Choroid plexus epithelial cell (primary cell): ENCODE measurements at places on chromosomes 5 and 9.
A peak's percentile ranks its signal among the peaks of the same experiment; 100 is the strongest.

GRCh38 chr5:116651653-116652052 lies 77.0 kb upstream of the SEMA6A start:
- no peak for DNase-seq

- peak; percentile 95 for DNase-seq
Measured at GRCh38 chr5:96626956-96627355, 35.2 kb upstream of the CAST start.

GRCh38 chr5:42953041-42953440 lies 87.1 kb downstream of the ANXA2R start:
- peak; percentile 41 for DNase-seq

GRCh38 chr5:171945066-171945465 lies 61.4 kb downstream of the FBXW11 start:
- peak; percentile 63 for DNase-seq

GRCh38 chr9:113756476-113757192 lies 119.5 kb upstream of the ZNF618 start:
- DNase-seq, result peak; percentile 18

- no peak for DNase-seq
Measured at GRCh38 chr9:89915187-89915586, 310.4 kb downstream of the GADD45G start.

DNA sequence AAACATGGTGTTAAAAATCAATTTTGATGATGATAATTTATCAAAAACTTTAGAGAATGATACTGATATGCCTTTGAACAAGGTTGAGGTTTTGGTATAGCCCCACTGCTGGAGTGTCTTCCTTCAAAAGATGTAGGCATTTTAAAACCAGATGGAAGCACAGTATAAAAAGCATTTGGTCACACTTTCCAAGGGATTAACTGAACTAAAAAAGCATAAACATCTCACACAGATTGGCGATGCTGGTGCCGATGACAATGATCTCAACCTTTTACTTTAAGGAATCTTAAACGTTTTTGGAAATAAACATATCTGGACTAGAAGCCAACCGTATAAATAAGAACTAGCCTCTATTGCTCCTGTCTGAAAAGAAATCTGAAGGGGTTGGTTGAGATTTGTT lies 488.4 kb downstream of the ENC1 start:
- no peak for DNase-seq

GRCh38 chr9:106860721-106861639 lies 2.0 kb upstream of the ZNF462 start:
- DNase-seq, result peak; percentile 46

- peak; percentile 24 for DNase-seq
Measured at GRCh38 chr9:20619487-20620200, 2.7 kb downstream of the MLLT3 start.

DNA sequence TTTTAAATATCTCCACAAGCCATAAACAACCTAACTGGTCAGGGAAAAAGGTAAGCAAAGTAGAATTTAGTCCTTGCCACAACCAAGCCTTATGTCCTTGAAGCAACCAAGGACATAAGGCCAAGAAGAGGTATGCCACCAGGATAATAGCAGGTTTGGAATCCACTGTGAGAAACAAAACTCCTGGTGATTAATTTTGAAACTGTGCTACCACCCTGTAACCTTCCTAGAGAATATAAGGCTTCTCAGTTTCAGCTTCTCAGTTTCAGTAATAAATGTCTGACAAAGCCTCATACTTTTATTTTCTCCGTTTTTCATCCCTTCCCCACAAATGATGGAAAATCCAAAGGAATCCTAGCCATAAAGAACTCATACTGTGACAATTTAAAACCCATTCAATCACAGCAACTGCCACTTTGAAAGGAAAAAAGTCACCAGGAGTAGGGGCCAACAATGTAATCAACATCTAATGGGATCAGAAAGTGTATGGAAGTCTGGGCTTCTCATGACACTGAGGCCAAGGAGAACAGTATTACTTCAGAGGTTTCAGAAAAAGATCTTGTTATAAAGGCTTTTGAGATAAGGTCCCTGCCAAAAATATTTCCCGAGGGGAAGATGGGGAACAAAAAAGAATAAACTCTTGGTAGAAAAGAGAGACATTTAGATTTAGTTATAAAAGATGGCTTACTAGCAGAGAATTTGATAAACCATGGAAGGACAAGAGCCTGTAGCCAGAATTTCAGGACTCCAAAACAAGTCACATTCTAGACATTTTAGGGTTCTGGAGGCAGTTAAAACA lies 189.2 kb downstream of the TSSK1B start:
- DNase-seq, result no peak

DNA sequence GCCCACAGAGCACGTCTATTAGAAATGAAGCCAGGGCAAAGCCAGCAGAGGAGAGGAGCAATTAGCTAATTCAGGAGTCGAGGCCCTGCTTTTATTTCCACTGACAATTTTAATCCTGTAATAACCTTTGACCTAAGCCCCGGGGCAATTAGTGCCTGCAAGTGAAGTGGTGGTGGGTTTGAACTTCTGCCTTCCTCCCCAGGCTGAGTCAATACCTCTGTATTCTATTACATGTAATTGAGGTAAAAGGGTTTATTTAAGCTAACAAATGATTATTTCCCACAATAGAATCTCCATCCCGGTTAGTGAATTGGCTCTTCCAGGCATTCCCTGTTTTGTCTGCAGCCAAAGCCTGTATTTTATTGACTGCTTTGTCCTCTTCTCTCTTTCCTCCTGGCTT lies 49.9 kb downstream of the FGF18 start:
- no peak for DNase-seq

- DNase-seq, result peak; percentile 31
Measured at GRCh38 chr5:74116266-74116665, 490.3 kb downstream of the ARHGEF28 start.

- DNase-seq, result no peak
Measured at GRCh38 chr9:131302244-131303075, 12.9 kb downstream of the PLPP7 start.

GRCh38 chr9:85200726-85201404 lies 531.3 kb downstream of the NTRK2 start:
- DNase-seq, result no peak
